Urinary bladder (tissue), 4 donors: ENCODE measurements at places on chromosomes 7 and 10. TPM values are rescaled to one million over a fixed set of nuclear protein-coding genes. Genes with fewer than 3 reads are reported as not detected.

DNA sequence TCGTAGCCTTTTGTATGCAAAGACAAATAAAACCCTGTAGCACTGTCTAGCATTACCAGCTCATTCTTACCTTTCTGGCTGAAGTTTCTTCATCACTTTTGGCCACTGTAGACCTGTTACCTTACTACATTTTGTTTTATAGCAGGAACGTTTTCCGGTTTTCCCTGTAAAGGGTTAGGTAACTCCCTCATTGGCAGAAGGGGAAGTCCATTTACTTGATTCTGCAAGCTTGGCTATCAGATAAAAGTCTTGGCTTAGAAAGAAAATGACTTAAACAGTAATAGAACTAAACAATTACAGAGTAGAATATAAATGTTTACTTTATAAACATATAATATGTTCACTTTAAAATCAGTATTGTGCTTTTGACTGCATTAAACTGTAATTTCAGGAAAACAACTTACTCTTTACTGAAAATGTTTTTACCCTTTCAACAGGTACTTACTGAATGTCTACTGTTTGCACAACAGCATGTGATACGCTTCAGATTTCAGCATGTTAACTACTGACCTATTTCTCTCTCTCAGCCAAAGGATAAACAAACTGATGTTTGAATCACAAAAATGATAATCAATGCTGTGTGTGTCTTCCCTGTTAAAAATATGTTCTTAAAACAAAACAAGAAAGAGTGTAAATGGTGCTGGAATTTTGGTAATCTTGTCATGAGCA is 67.1 kb downstream of the OTUD1 start:
- no peak for DNase-seq

DNA sequence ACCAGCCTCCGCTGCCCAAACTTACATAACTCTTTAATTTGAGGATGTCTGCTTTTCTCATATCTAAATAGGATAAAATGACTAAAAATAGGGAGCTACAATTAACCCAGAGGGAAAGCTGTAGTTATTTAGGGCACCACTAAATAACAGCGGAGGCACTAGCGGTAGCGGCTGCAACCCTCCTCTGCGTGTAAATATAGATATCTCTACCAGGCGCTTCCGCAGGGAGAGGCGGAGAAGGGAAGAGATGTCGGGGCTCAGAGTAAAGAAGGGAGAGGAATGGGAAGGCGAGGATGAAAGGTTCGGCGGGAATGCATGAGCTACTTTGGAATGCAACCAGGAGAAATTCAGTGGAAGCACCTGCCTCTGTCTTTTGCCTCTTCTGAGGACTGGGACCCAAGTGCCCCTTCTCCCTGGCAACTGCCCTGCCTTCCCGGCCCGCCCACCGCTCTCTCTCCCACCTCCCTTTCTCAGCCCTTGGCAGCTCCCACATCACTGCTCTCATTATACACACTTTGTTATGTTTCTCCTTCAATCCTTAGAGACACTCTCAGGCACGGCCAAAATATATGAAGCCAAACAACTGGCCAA is 698.3 kb downstream of the PARD3 start:
- no peak for DNase-seq

DNA sequence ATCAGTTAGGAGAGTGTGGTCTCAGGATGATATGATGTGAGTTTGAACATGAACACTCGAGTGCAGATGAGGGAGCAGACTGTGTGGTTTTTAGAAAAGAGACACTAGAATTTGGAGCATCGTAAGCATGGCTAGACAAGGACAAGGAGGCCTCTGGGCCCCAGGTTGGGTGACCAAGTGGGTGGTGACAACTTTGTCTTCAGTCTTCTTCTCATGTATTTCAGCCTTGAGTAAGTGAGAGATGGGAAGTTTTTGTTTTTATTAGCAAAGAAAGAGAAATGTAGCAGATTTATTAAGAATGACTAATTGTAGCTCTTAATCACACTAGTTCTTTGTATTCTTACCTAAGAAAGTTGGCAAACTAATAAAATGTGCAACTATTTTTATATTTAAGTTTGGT is 16.3 kb downstream of the TES start:
- DNase-seq: no peak

DNA sequence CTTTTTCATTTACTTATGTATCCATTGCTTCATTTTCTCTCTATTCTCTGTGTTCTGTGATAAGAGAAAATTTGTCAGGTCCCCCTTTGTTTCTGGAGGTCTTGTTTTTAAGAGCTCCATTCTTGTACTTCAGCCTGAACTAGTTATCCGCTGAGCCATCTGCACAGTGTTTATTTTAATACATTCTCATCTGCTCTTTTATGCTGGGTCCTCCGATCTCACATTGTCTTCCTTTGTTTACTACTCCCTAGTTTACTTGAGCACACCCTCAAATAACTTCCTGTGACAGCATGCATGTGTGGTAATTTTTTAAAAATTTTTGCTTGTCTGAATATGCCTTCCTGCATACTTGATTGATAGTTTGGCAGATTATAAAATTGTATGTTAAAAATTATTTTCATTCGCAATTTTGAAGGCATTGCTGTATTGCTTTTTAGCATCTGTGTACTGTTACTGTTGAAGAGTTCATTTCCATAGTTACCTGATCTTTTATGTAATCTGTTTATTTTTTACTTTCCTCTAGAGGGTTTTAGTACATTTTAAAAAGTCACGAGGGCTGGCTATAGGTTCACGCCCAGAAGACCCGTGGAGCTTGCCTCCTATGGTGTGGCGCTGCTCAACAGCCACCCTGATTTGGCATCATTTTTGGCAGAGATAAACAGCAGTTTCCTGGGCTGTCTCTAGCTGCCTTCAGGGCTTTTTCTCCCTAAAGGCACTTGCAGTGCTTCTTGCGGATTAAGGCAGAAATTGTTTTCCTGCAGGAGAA is 31.9 kb downstream of the RSBN1L start:
- DNase-seq: no peak

GRCh38 chr10:122486406-122487080 is 25.2 kb downstream of the HTRA1 start:
- DNase-seq: no peak

- no peak for DNase-seq
These were observed 16.2 kb downstream of the WNT8B start for GRCh38 chr10:100479037-100479436.

DNA sequence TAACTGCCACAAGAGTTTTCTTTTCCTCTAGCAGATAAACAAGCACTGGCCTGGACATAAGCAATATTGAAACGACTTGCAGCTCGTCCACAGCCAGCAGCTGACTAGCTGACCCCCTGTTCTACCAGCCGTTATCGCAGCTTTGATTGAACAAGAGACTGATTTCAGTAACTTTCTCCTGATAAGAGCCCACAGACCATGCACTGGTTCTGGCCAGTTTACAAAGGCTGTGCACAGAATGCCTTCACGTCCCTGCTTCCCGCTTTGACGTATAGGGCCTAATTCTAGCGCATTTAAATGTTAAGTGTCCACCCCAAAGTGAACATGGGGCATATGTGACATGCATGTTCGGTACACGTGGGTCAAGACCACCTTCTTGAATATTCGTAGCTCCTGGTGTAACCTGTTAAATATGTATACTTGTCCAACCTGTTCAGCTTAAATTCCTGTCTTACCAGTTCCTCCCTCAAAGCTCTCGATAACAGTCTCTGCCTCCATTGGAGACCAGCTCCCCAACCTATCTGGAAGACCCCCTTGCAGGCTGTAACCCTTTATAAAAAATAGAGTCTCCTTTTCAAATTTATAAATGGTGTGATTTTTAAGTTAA is 69.2 kb downstream of the LYZL1 start:
- no peak for DNase-seq

DNA sequence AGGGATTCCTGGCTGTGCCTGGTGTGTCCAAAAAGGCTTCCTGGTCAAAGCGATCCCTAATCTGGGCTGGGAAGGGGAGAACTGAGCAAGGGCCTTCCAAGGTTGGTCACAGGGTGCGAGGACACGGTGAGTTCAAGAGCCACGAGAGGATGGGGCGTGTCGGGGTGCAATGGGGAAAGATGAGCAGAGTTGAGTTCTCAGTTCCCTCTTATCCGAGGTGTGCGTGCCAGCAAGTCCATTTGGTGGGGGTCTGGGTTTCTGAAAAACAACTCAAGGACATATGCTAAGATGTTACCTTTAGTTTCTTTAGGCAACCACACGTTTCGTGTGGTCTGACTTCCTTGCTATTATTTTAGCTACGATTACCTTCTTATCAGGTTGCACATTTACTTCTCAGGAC is 1.3 kb downstream of the ZNF775 start:
- no peak for DNase-seq

DNA sequence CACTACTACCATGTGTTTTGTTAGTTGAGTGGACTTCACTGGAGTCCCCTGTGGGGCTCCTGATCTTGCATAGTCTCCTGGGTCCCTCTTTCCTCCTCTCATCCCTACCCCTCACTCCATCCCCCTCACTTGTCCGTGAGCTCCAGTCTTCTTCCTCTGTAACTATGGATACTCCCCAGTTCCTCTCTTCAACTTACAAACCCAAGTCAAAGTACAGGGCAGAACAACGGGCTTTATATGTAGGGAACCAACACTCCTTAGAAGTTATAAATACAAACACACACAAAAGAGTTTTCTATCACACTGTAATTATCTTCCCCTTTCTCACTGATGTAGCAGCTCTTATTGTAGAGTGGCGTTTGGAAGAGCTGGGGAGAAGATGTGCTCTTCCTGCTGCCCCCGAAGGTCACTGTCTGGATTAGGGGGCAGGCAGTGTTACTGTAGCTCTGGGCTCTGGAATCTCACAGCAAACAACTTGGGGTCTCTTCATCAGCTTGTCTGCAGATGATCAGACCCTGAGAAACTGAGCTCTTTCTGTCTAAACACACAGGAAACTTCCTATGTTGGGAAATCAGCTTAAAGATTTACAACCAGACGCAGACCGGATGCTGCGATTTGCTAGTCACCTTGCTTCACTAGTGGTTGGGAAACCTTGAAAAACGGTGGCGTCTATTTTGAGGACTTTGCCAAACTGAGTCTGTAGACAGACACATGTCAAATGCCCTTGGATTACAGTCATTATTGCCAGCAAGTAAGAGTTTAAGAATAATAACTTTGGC is 13.6 kb downstream of the SNX10 start:
- DNase-seq: no peak

DNA sequence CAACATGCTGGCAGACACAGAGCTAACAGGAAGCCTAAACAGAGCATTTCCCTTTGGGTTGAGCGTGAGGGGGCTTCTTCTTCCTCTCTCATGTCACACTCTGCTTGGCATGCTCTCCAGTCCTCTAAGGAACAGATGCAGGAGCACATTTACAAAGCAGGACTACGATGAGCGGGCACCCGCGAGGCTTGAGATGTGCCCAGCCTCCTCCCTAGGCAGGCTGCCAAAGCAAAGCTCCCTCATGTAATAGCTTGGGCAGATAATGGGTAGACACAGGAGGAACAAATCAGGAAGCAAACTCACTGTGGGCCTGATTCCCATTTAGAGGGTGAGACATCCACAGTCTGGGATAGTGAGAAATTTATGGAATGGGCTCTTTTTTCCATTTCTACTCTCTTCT is 519.1 kb downstream of the NRG3 start:
- no peak for DNase-seq

GRCh38 chr7:144908943-144909556 is 73.2 kb upstream of the TPK1 start:
- no peak for DNase-seq

DNA sequence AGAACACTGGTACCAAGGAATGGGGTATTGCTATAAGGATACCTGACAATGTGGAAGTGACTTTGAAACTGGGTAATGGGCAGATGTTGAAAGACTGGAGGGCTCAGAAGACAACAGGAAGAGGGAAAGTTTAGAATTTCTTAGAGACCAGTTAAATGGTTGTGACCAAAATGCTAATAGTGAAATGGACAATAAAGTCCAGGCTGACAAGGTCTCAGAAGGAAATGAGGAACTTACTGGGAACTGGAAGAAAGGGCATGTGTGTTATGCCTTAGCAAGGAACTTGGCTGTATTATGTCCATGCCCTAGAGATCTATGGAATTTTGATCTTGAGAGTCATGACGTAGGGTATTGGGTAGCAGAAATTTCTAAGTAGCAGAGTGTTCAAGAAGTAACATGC is 38.0 kb downstream of the FAM149B1 start:
- DNase-seq: no peak

- DNase-seq: no peak
These were observed 24.7 kb upstream of the MTPAP start for GRCh38 chr10:30373596-30374327.

DNA sequence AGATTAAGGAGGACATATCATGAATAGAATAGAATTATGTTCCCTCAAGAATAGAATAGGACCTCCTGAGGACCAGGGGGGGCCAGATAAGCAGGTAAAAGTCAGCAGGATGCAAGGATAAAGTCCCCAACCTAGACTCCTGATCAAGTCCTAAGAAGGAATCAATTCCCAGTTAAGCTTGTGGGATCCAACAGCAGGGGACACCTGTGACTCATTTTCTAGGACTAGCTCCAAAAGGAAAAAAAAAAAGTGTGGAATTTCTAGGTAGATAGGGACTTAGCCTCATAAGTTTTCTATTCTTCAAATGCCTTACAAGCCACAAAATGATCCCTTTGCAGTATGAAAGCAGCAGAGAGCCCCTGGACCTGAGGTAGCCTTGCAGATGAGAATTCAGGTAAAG is 336.2 kb downstream of the WDR11 start:
- DNase-seq: no peak

DNA sequence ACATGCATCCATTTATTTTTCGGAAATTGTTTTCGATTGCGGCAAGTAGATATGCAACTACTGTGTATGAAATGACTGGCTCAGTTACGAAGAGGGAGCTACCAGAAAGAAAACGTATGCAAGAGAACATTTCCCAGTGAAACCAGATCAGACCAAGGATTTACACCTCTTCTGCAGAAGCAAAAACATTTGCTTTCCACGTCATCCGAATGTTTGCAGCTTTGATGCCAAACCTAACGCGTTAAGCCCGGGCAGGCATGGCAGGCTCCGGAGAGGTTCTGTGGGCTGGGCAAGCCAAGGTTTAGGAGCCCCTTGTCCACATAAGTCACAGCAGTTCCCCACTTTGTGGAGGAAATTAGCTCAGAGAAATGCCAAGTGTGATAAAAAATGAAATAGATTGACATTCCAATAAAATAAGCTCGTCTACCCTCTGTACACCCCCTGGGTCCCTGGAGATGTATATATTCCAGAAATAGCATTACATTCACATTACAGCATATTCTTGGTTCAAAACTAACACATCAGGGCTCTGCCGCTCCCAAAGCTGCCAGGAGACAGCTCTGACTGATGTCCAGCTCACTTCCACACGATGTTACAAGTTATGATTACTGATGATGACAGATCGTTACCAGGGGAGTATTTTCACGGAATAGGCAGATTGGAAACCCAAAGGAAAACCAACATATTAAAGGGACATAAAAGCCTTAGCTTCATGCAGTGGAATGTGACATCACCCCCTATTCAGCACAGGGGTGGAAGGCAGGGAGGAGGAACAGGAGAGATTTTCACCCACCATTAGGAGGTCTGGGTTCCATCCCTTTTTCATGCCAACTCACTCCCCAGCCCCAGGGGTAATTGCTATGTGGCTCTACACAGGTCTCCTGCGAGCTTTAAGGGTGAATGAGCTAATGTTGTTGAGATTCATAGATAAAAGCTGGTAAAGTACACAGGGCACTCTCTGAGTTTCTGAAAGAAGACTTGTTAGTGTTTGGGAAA is 81.5 kb downstream of the LYZL1 start:
- DNase-seq: no peak

- DNase-seq: no peak
These were observed 131.4 kb downstream of the TCERG1L start for GRCh38 chr10:131180086-131180485.

GRCh38 chr7:100171840-100172239 is 3.4 kb upstream of the GAL3ST4 start:
- no peak for DNase-seq

- DNase-seq: no peak
These were observed 61.7 kb downstream of the MAP3K8 start for GRCh38 chr10:30495687-30496086.

ZNF804B gene
- 1.2 TPM for total RNA-seq

TMEM243 gene
- 60.1 TPM for total RNA-seq

IQUB gene
- total RNA-seq: 1.5 TPM

TASOR2 gene
- 141 TPM for total RNA-seq
